ENCODE measurements at places on chromosomes 16 and 17. TPM values are rescaled to one million over a fixed set of nuclear protein-coding genes. Genes with fewer than 3 reads are reported as not detected.

DNA sequence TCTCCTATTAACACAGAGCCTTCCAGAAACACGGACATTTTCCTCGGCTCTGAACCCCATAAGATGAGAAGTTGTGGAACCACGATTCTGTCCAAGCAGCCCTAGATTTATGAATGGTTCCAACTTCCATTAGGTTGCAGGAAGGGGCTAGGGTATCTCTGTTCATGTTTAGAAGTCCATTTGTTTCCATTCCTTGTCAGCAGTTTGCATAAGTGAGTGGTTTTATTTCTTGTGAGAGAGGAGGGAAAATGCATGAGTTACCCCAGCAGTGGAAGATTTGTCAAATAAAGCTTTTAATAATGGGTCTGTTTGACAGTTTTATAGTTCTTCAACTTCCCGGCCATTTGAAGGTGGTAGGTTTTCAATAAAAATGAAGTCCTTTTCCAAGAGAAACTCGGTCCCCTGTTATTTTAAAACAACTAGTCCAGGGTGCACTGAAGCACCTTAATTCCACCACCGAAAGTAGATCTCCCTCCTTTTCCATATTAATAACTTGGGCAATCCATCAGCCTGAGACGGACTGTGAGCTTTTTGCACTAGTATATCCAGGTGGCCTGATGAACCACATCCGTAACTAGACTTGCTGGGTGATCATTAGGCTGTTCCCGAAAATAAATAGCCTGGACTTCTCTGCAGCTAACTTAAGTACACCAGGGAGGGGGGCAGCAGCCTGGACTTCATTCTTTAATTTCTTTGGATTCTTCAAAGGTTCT lies 181.3 kb downstream of the TMEM114 start:
- H3K27me3 ChIP-seq, result peaks cover 6% of the 10 kb centered on the region
- no peak overlapping the region for H3K27ac ChIP-seq
- no peak for DNase-seq

DNA sequence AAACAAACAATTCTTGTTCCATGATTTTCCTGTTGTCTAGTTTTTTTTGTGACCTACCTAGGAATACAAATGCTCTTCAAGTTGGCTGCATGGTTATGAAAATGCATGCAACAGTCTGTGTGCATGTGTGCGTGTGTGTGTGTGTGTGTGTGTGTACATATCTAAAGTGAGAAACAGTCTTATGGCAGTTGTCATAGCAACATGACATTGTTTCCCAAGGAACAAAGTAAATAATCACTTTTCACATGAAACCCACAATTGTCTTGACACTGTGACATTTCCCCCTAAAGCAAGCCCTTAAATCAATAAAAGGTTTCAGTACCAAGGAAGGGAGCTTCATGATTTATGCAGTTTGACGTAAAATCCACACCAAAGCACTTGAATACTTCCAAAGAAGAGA lies 758.4 kb downstream of the CDH8 start:
- no peak overlapping the region for H3K27ac ChIP-seq
- no peak for DNase-seq
- H3K36me3 ChIP-seq, result no peaks in the 10 kb centered on the region
- no peak overlapping the region for H3K4me3 ChIP-seq
- H3K4me1 ChIP-seq, result no peaks in the 10 kb centered on the region

GRCh38 chr16:56387396-56387795 lies 37.9 kb downstream of the AMFR start:
- H3K4me1 ChIP-seq, result no peaks in the 10 kb centered on the region
- H3K4me3 ChIP-seq, result no peak overlapping the region
- DNase-seq, result no peak
- H3K36me3 ChIP-seq, result peaks cover 68% of the 10 kb centered on the region
- H3K27me3 ChIP-seq, result no peaks in the 10 kb centered on the region

DNA sequence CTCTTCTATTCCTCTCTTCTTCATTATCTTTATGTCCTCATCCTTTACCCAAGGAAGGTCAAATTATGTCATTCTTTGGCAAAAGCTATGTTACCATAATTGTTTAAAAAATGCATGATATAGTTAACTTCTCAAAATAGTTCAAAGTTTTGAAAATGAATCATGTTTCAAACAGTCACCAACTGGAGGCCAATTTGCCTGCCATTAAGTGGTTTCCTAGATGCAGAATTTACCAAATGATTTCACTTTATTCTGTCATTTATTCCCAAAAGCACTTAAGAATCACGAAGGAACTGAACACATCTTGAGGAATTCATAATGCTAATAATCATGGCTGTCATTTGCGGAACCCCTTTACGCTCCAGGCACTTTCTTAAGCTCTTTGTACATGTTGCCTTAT lies 190.9 kb upstream of the CDH11 start:
- H3K36me3 ChIP-seq, result 0 out of 2 replicates have a peak, but pooled peaks cover 4% of the 10 kb centered on the region
- H3K4me1 ChIP-seq, result peaks cover 32% of the 10 kb centered on the region
- H3K27me3 ChIP-seq, result peaks cover 33% of the 10 kb centered on the region
- no peak for DNase-seq
- no peak overlapping the region for H3K27ac ChIP-seq

ABI3 gene
- 1.5 TPM for total RNA-seq

- H3K27ac ChIP-seq, result no peak overlapping the region
- DNase-seq, result peak; percentile 60
- H3K27me3 ChIP-seq, result no peaks in the 10 kb centered on the region
- H3K4me1 ChIP-seq, result peaks cover 21% of the 10 kb centered on the region
These were observed 16.5 kb downstream of the CRISPLD2 start for GRCh38 chr16:84836234-84836647.

- peaks cover 14% of the 10 kb centered on the region for H3K4me1 ChIP-seq
- no peaks in the 10 kb centered on the region for H3K36me3 ChIP-seq
- peak overlapping the region; percentile 76 for H3K4me3 ChIP-seq
- peak overlapping the region; percentile 72 for H3K27ac ChIP-seq
- peak; percentile 93 for DNase-seq
- H3K27me3 ChIP-seq, result peaks cover 35% of the 10 kb centered on the region
These were observed 1.5 kb upstream of the BAIAP3 start for GRCh38 chr16:1331712-1332617.

C16orf89 gene
- 1.4 TPM for total RNA-seq

CRISPLD2 gene
- 9.4 TPM for total RNA-seq

FTSJ3 gene
- 62.1 TPM for total RNA-seq

DNA sequence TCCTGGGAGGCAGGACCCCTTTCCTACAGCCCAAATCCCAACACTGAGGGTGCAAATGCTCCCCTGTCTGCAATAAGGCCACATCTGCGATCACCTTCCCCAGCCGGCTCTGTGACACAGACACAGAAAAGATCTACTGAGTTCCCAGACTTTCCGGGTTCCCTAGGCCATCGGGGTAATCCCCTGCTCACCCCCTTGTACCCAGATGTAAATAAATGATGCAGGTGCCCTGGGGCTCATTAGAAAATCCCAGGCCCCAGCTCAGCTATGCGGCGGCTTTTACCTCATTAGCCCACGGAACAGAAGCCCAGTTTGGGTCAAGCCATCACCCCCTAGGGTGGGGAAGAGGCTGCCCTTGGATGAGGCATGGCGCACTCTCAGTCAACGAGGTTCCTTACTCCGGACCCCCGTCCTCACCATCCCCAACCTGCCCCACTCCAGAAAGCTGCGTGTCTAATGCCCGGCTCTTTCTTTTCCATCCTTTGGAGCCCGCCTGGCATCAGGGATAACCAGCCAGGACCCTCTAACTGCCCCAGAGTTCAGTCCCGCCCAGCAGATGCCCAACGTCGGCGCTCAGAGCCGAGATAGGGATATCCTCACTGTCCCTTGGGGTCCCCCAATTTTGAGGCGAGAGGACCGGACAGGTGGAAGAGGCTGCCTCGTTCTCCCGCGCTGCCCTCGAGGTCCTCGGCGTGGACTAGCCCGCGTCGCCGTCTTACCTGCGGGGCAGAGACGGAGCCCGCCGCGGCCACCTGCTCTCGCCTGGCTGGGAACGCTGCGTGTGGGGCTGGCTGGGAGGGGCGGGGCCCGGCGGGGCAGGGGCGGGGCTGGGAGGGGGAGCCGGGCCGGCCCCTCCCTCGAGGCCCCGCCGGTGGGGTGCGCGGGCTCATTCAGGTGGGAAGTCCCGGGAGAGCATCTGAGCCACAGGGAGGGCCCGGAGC lies at the start of gene ZNF385C:
Gene ZNF385C, minus strand, starts transcription at position 783 of the 941 bp plus-strand sequence. CDS start 35,417 bp downstream, outside the sequence.
- H3K4me3 ChIP-seq, result peak within 1 kb of the TSS; percentile 62
- peaks cover 16% of the 10 kb centered on the region for H3K4me1 ChIP-seq
- peaks cover 33% of the 10 kb centered on the region for H3K27me3 ChIP-seq

DNA sequence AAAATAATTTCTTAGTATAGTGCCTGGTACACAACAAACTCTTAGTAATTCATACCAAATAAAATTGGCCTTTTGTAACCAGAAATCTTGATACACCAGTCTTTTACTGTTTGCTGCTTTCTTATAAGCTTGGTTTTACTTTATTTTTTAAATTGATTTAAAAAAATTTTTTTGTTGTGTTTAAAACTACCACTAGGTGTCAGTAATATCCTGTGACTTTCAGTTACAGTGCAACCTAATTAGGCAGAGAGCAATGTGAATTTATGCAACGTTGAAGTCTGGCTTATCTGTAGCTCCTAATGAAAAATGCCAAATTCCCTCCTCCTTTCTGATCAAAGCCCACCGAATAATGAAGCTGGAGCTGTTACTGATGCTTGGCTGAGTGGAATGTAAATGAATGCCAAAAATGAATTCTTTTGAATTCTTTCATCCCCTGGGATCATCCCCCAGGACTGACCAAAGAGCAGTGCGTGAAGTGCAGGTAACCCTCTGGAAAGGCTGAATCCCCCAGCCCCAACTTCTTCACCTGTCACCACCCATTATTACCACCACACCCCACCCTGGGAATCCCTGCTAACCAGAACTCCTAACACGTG lies 3.8 kb downstream of the ERCC4 start:
- H3K4me3 ChIP-seq, result no peak overlapping the region
- peaks cover 17% of the 10 kb centered on the region for H3K4me1 ChIP-seq
- peaks cover 20% of the 10 kb centered on the region for H3K36me3 ChIP-seq
- DNase-seq, result no peak
- no peak overlapping the region for H3K27ac ChIP-seq

- DNase-seq, result no peak
- H3K36me3 ChIP-seq, result peaks cover 11% of the 10 kb centered on the region
- H3K4me3 ChIP-seq, result no peak overlapping the region
- no peaks in the 10 kb centered on the region for H3K27me3 ChIP-seq
- H3K4me1 ChIP-seq, result no peaks in the 10 kb centered on the region
- H3K27ac ChIP-seq, result no peak overlapping the region
These were observed 68.7 kb downstream of the CEP95 start for GRCh38 chr17:64575431-64575830.

Data from WTC11 (cell line).